ENCODE measurements at places on chromosomes 2 and 18.

GRCh38 chr2:58569475-58570185 lies 328.5 kb upstream of the FANCL start:
- DNase-seq: peak; percentile 19

DNA sequence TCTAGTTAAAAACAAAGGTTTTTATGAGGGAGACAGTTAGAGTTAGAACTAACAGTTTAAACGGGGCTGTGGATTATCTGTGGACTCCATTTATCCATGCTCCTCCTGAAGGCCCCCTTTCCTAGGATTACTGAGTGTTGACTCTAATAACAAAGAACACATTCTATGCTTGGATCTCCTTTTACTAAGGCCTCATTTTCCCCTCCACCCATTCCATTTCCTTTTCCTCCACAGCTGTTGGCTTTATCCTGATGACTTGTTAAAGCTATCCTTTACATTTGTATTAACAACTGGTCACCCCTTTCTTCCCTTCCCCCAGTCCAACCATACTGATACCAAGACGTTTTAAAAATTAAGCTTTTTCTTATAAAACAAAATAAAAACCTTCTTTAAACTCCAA lies 220.6 kb downstream of the SRBD1 start:
- DNase-seq: no peak

DNA sequence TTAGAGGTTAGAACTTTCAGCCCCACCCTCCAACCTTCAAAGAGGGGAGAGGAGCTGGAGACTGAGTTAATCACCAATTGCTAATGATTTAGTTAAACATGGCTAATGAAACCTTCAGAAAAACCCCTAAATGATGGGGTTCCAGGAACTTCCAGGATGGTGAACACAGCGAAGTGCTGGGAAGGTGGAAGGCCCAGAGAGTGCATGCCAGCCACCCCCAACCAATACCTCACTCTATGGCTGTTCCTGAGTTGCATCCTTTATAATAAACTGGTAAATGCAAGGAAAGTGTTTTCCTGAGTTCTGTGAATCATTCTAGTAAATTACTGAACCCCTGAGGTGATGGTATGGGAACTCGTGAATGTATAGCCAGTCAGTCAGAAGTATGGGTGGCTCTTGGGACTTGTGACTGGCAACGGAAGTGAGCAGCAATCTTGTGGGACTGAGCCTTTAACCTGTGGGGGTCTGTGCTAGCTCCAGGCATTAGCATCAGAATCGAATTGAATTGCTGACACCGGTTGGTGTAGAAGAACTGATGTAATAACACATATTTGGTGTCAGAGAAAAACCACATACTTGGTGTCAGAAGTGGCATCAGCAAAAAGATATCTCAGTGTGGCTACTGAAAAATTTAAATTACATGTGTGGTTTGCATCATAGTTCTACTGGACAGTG lies 37.4 kb downstream of the NPHP1 start:
- no peak for DNase-seq

DNA sequence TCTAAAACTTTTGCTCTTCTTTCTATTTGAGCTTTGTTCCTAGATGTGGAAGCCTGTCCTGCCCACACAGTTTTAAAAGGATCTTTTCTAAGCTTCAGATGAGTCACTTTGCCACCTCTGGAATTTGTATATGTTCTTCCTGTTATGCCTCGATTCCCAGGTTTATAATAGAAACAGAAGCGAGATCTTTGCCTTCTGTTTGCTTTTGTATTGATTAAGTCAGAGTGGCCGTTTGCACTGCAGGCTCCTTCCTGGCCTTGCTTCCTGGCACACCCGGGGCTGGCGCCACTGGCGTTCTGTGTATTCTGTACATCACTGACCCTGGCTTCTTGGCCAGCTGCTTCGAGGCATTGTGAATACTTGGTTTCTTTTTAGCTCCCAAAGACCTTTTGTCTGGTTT lies 91.8 kb downstream of the MTCL1 start:
- DNase-seq: no peak

GRCh38 chr2:241216211-241216761 lies 27.8 kb downstream of the ANO7 start:
- DNase-seq: no peak

- DNase-seq: no peak
These were observed 24.5 kb upstream of the PPP4R1 start for GRCh38 chr18:9638886-9639285.

DNA sequence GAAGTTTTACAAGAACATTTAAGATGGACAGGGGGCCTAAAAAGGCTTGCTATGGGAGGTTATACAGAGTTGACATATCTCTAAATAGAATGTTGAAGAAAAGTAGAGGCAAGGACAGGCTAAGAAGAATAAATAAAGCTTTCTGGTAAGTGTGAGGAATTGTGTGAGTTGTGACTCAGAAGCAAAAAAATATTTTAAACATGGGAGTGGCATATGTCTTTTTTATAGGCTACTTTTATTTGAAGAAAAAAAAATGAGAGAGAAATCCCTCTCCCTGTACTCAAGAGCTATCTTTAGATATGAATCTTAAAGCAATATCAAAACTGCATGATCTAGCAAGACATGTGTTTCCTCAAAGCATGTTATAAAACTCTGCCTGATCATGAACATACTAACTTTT lies 41.1 kb downstream of the RAB3GAP1 start:
- no peak for DNase-seq

GRCh38 chr2:218168635-218169462 lies 2.1 kb upstream of the CXCR1 start:
- DNase-seq: peak; percentile 36

DNA sequence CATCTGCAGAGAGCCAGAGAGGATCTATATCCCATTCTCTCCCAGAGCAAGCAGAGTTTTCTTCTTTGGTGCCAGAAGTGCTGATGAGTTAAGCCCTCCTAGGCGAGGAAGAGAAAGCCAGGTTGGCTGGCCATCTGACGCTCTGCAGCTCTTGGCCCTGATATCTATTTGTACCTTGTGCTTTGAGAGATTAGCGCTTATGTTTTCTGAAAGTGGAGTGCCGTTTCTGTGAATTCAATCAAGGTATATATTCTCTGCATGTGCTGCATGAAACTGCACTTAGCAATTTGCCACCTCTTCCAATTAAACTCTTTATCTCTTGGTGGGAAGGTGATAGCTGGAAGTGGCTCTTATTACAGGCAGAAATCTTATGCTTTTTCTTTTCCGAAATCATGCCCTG lies 177.5 kb downstream of the LPIN1 start:
- DNase-seq: no peak

- no peak for DNase-seq
These were observed 86.1 kb downstream of the ACVR1 start for GRCh38 chr2:157789933-157790511.

- no peak for DNase-seq
These were observed 26.6 kb downstream of the PTRHD1 start for GRCh38 chr2:24766609-24767008.

DNA sequence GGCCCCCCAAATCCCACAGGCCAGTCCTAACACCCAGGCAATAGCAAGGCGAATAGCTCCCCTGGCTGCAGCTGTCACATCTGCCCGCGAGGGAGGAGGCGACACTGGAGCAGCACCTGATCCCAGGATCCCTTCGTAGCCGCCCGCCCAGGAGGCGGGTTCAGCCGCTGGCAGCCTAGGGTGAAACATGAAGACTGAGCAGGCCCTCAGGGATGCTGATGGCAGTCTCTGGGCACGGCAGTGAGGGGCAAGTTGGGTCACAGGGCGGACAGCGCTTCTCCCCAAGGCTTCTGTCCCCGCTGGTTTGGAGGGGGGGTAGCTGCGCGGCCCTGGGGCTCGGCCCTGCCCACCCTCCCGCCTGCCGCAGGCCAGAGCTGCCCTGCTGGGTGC lies 1.9 kb downstream of the DNMT3A start:
- DNase-seq: no peak

DNA sequence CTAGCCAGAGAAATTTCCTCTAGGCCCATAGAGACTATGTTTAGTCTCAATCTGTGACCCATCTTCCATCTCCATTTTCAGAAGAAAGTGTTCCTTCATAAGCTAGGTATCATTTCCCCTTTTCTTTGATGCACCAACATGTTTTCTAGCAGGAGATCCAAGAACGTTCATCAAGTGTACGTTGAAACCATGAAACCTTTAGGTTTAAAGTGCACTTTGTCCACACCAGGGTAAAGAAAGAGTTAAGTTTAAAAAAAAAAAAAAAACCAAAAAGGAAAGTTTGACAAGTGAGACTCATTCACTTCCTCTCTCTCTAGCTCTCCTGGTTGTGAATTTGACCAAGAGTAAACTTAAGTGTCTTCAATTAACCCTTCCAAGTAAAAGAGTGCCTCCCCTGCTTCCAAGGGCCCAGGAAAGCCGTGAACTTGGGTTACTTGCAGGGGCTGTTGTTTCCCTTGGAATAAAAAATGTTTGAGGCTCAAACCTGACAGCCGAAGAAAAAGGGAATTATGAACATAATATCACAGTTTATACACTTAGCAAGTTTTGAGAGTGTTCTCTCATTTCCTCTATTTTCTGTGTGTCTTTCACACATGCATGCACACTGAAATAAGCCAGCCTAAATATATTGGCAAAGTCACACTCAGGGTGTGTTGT lies 56.7 kb downstream of the LBH start:
- DNase-seq: no peak

DNA sequence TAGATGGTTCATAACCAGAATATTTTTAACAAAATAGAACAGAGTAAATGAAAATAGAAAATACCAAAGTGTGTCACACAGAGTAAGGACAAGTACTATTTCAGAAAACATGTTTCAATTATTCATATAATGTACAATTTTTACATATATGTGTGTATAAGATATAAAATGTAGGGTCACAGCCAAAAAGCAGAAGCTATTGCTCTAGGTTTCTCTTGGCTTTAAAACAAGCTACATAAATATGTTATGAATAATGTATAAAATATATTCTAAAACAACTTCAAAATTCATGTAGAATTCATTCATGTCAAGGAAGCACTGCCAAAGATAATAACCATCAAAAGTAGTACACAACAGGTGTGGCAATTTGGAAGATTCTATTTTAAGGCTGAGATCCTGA lies 218.2 kb downstream of the TTC32 start:
- no peak for DNase-seq

GRCh38 chr2:26168785-26169184 lies 4.1 kb upstream of the GAREM2 start:
- no peak for DNase-seq

- DNase-seq: no peak
These were observed 109.6 kb downstream of the APOB start for GRCh38 chr2:20934236-20934635.
